ENCODE measurements at places on chromosomes 12 and 14.
A peak's percentile ranks its signal among the peaks of the same experiment; 100 is the strongest.

DNA sequence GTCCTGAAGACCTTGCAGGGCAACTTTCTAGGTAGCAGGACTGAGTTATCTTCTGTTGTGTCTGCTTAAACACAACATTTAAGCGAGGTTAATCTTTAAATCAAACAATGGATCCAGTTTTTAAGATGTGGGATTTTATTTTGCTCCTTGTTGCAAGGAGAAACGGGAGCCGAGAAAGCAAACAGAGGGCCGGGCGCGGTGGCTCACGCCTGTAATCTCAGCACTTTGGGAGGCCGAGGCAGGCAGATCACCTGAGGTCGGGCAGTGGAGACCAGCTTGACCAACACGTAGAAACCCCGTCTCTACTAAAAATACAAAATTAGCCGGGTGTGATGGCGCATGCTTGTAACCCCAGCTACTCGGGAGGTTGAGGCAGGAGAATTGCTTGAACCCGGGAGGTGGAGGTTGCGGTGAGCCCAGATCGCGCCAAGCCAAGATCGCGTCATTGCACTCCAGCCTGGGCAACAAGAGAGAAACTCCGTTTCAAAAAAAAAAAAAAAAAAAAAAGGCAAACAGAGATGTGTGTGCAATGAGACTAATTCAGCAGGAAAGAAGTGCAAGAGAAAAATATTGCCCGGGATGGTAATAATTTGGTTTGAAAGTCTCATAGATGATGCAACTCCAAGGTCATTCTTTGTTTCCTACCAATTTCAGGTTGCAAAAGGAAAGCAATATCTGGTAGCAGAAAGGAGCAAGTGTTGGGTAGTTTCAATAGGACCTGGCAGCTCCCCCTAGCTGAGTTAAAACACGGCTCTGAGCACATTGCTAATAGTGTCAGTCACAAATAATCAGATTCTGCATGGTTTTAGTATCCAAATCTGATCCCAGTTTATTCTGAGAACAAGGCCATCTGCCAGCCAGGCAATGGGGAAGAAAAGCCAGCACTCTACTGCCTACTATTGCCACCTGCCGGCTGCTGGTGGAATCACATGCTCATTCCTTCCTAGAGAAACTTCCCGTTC is 141.4 kb downstream of the PPM1H start:
- DNase-seq, result peak; percentile 74

DNA sequence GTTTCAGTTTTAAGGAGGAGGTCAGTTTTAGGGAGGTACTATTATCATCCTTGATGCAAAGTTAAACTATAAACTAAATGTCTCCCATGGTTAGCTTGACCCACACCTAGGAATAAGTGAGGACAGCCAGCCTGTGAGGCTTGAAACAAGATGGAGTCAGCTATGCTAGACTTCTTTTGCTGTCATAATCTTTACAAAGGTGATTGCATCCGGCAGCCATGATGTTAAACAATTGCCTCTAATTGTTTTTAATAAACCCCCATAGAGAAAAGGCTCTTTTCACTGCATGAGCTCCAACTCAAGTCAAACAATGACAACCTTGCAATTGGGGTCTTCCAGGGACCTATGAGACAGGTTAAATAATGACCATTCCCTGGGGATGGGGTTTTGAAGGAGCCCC is 45.7 kb upstream of the EEA1 start:
- no peak for DNase-seq

- DNase-seq, result no peak
Measured at GRCh38 chr12:98612696-98613334, 19.3 kb downstream of the SLC25A3 start.

- DNase-seq, result no peak
Measured at GRCh38 chr12:93163260-93164036, 214.3 kb upstream of the NUDT4 start.

DNA sequence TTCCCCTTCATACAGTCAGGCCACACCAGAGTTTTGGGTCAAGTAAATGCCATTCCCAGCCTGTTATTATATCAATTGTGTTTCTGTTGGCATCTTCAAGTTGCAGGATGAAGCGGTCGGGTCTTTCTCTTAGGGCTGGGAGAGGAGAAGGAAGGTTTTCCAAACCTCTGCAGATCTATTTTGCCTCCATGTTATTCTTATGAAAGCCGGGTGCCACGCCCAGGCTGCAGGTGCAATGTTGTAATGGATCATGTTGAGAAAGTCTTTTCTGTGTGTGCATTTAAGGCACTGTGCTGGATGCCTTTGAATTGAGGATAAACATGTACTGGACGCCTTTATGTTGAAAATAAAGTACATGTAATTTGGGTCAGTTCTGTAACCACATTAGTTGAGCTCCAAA is 164.4 kb upstream of the HIF1A start:
- no peak for DNase-seq

GRCh38 chr12:76645934-76646333 is 86.4 kb upstream of the OSBPL8 start:
- no peak for DNase-seq

DNA sequence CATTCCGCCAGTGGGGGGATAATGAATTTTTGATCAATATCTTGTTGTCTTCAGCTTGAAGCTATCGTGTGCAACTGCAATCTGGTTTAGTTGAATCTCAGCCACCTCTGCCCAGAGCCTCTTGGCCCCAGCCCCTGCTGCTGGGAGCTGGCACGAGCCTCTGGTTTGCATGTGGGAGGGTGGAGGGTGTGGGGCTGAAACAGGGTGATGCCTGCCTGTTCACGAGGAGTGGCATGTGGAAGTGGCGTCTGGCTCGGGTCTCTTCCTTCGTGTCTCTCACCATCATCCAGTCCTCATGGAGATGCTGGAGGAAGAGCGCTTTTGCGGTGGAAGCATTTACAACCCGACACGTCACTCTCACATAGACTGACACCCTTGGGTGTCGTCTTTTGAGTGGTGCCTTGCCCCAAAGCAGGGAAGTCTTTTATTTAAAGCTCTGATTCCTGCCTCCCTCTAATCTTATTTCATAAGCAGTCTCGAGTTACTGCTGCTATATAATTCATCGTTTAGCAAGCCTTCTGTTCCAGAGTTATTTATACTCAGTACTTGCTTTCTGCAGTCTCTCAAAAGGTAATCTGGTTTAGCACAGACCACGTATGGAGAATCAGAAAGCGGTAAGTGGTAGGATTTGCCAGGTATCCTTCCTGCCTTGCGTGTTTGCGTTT is 64.5 kb downstream of the AACS start:
- no peak for DNase-seq

DNA sequence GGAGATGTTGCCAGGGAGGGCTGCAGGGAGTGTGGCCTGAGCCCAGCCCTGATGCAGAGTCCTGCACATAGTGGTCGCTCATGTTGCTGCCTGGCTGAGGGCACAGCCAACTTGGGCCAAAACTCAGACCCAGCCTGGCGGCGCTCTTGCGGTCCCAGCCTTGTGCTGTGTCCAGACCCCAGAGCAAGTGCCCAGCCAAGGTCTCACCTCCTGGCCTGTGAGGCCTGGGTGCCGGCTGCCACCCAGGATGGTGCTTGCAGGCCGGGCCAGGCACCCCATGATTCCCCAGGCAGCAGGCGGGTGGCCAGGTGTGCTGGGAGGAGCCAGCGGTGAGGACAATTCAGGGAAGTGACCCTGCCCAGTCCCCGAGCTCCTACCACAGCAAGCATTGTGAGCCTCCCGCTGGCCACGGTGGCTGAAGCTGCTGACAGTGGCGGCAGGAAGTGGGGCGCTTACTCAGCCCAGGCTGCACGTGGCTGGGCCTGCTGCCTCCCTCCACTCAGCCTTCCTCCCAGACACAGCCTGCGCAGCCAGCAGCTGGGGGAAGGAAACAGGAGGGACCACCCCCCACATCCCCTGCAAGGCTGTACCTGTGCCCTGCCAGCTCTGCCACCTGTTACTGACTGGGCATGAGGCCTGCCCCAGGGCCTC is 17.7 kb upstream of the PGF start:
- DNase-seq, result peak; percentile 57

DNA sequence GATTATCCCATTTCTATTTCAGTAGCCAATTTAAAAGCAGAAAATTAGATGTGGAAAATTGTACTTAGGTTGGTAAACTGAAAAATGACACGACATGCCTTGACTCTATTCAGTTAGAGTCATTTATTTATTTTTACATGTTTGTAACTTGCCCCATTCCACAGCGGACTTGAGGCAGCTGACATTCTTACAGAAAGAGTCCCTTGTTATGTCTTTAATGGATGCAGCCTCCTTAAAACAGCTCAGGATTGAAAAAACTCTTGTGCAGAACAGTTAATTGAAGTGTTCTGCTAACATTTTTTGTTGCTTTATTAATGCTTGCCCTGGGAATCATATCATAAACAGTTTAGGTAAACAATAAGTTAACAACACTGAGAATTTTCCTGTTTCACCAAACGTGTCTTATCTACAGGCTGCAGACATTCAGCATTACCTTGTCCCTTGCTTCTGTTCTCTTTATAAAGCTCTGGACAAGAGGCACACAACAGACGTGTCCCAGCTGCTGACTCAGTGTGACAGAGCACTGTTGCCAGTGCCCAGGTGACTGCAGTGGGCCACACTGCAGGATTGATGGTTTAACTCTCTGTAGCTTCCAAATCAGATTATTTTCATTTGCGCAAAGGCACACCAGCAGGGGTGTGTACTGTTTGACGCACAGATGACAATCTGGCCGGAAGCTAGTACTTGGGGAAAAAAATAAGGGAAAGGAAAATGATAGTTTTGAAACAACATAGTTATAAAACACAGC is 101.6 kb downstream of the PELI2 start:
- no peak for DNase-seq

- DNase-seq, result no peak
Measured at GRCh38 chr12:9786726-9787717, 26.3 kb upstream of the CD69 start.

DNA sequence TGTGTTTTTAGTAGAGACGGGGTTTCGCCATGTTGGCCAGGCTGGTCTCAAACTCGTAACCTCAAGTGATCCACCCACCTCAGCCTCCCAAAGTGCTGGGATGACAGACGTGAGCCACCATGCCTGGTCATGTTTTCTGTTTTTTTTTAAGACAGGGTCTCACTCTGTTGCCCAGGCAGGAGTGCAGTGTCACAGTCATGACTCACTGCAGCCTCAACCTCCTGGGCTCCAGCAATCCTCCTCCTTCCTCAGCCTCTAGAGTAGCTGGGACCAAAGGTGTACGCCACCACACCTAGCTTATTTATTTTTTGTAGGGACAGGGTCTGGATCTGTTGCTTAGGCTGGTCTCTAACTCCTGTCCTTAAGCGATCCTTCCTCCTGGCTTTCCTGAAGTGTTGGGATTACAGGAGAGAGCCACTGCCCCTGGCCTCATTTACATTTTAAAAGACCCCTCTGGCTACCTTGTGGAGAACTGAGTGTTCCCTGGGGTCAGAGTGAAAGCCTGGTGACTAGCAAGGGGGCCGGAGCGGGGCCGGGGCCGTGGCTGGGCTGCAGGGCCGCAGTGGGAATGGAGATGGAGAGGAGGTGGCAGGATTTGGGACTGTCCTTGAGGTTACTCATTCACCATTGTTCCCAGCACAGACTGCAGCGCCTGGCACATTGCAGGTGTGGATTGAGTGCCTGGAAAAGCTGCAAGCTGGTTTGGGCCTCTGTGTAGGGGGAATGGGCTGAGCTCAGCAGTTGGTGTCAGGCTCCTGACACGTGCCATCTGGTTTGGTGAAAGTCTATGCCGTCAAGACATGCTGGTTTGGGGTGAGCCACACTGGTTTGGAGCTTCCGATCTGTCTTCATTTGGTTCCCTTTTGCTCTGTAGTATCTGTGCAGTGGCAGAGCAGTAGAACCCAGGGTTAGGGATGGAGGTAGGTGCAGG is 18.1 kb downstream of the KMT5A start:
- no peak for DNase-seq

DNA sequence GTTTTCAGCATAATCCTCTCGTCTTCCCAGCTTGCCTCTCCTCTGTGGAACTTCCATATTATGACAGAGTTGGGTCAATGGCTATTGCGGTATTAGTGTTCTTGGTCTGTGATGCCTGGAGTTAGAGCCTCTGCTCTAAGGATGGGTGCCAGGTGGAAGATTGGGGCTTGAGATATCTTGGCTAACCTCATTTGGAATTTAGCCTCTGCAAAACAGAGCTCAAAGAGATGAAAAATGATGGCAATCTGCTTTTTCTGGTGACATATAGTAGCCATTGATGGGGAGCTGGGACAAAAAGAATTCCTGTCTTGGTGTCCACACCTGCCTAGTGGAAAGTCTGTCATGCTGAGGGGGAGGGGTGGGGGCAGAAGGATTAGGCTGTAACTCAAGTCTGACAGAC is 152.1 kb downstream of the RPL10L start:
- no peak for DNase-seq

DNA sequence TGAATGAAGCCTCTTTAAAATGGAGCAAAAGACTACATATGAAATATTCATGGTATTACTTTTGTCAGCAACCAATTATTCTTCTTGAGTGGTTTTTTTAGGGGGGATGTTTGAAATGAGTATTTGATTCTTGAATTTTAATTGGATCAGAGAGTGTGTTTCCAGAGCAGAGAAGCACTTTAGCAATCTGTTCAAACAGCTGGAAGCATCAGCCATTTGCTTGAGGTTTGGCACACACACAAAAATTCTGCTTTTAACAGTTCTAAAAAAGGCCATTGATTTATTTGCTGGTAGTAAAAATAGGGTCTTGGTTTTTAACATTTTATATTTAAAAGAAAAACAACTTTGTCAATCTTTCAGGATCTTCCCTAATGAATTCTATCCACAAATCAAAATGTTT is 292.7 kb downstream of the LRFN5 start:
- DNase-seq, result no peak

DNA sequence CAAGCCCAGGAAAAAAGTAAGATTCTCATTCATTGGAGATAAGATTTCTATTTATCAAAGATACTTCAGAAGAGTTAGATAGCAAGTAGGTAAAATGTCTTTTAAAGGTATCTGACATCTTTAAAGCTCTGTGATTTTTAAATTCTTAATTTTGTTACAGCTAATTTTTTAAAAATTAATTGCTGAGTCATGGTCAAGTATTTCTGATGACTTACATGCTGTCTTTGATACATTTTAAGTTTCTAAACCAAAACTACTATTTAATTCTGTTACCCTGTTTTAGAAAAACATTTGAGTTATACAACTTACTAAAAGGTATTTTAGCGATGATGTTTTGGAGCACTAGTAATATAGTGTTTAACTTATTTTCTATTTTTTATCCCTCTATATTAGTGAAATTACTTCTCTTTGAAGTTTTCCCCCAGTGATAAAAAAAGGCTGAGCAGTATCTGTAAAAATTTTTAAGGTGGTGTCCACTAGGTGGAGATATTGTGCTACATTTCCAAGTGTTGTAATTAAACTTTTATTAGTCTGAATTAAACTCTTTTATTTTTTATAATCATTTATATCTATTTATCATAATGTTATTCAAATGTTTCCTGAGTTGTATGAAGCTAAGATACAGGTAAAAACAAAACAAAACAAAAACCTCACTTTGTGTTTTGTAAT is 11.5 kb downstream of the ALG10 start:
- no peak for DNase-seq

GRCh38 chr12:68861890-68862289 is 53.9 kb downstream of the MDM2 start:
- no peak for DNase-seq

Measured in activated CD4-positive, alpha-beta memory T cell treated with anti-CD3 and anti-CD28 coated beads, Interleukin-2, amount 10 ng/mL, durations not matched to agents 7 days and 5 days (primary cell).